A172 (cell line): ENCODE measurements at places on chromosomes 5 and 9.

DNA sequence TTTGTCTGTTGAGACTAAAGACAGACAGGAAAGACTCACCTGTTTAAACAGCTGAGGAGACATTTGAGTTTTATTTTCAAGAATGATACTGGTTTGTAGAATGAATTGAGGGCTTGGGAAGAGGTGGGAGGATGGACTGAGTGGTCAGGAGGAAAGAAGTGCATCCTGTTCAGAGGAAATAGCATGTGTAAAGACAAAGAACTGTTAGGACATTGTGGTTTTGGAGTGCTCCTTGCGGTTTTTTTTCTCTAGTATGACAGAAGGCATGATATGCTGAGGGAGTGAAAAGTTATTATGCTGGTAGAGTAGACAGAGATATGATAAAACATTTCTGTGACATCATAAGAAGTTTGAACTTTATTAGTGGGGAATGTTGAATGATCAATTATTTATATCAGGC, 270.7 kb upstream of the ELAVL2 start:
- peak; percentile 54 for DNase-seq

DNA sequence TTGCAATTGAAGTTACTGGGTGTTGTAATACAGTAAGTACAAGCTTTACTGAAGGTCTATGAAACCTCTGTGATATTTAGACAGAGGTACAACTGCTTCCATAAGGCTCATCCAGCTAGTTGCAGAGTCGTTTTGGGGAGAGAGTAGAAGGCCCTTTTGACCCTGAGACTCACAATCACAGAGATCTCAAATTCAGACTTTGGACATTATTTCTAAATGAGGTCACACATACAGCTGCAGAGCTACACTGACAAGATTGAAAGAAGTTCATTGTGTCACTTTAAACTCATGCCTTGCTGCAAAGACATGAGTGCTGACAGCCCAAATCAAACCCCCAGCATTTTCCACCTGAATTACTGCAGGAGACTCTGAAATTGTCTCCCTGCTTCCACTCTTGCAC, 205.9 kb upstream of the TMEM161B start:
- DNase-seq, result no peak

DNA sequence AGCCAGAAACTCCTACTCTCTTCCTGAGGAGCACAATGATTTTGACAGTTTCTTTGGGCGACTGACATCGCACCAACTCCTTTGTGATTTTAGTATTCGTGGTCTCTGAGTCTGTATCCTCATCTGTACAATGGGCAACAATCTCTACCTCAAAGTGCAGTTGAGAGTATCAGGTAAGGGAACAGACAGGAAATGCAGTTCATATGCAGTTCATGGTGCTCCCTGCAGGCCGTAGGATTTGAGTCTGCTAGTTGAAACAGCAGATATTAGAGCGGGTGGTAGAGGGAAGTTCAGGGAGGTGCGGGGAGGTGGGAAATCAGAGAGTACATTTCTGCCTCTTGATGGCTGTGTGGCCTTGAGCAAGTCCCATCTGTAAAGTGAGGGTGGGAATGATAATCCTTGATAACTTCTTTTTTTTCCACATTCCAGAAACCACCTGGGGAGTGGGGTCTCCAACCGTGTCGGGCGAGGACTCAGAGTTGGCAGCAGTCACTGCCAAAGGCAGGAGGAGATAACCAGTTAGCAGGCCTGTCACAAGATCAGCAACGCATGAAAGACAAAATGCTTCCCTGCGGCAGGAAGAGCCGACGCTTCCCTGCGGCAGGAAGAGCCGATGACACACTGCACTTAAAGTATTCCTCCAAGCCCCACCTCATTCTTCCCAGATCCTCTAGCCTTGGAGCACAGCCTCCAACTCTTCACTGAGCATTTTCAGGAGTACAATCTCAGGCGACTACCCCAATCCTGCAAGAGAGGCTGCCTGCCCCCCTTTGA, 6.0 kb upstream of the NEK6 start:
- peak; percentile 95 for DNase-seq

DNA sequence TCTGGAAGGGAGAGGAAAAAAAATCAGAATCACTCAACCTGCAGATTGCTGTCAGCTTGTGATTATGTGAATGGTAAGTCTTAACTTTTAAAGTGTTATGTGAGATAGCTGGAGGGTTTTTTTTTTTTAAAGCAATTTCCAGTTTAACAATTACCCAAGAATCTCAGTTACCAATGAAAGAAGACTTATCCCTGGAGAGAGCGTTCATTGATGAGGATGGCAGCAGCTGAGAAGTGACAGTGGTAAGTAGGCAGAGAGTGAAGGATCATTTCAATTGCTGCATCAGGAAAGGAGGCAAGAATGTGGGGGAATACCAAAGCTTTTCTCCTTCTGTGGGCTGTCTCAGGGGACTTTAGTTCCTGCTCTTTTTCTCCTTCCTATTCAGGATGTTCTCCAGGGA, 370.2 kb upstream of the C9orf72 start:
- DNase-seq, result no peak

- DNase-seq, result no peak
These were observed 339.6 kb upstream of the KIF2A start for GRCh38 chr5:61966296-61966955.

- peak; percentile 80 for DNase-seq
These were observed 67.1 kb downstream of the KLF4 start for GRCh38 chr9:107422189-107423185.

GRCh38 chr5:1824903-1825841, 24.0 kb downstream of the NDUFS6 start:
- DNase-seq, result no peak

DNA sequence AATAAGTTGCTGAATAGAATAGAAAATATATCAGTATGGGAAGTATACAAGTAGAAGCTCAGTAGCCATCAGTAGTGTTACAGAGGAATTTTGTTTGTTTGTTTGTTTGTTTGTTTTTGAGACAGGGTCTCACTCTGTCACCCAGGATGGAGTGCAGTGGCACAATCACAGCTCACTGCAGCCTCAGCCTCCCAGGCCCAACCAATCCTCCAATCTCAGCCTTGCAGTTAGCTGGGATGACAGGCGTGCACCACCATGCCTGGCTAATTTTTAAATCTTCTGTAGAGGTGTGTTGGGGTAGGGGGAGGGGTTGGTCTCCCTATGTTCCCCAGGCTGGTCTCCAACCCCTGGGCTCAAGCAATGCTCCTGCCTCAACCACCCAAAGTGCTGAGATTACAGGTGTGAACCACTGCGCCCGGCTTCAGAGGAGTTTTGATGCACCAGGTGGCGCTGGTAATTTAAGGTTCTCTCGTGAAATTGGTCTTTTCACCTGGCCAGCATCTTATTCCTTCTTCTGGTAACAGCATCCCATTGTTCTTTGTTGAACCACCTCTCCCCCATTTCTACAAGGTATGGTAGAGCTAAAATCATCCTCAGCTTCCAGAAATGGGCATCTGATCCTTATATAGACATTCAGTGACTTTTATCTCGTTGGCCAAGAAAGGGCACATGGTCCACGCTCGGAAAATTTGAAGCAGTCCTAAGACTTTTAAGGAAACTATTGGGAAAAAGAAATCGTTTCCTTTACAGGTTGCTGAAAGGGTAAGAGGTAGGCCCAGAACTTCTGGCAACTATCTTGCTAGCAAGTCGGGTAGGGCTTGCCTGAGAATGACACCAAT, 157.1 kb downstream of the ARRDC3 start:
- DNase-seq, result peak; percentile 56

DNA sequence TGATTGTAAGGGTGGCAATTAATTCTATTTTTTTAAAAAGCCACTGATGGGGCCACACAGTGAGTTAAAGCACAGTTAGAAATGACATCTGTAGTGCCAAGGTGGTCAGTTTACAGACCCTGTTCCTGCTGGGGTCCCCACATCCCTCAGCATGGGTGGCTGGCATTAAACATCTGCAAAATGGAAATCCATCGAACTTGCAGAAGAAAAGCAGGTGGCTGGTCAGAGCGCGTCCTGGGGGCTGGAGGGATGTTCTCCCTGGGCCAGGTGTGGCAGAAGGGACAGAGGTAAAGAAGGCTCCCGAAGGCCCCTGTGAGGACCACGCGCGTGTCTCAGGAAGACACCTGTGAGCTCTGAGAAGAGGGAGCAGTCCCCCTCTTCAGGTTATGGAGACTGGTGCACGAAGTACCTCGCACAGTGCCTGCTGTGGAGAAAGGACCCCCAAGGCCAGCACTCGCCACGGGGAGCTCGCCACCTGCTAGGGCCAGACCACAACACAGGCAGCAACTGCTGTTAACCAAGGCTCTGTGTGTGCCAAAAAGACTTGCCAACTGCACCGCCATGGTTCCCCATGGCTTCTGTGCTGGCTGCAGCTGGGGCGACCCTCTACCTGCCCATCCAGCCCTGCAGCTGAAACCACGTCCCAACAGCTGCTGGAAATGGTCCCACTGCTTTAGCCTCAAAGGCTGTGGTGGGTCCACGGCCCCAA, 65.2 kb downstream of the RASGEF1C start:
- no peak for DNase-seq

- DNase-seq, result no peak
These were observed 293.7 kb downstream of the KIF4B start for GRCh38 chr5:155307229-155307628.

DNA sequence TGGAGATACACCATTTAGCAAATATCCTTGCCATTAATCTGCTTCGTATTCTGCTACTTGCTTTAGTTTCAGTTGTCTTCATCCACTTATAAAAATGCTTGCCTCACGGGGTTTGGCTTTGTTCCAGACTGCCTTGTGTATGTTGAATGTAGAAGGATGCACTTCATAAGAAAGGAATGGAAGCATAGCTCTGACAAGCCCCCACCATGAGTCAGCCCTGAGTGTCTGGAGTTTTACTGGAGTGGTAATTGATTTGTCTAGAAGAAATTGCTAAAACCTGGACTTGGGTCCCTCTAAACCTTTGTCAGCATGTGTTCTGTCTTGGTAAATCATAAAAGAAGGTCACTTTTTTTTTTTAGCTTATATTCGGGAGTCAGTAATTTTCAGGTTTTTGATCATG, 4.6 kb downstream of the TEX48 start:
- DNase-seq, result peak; percentile 94

DNA sequence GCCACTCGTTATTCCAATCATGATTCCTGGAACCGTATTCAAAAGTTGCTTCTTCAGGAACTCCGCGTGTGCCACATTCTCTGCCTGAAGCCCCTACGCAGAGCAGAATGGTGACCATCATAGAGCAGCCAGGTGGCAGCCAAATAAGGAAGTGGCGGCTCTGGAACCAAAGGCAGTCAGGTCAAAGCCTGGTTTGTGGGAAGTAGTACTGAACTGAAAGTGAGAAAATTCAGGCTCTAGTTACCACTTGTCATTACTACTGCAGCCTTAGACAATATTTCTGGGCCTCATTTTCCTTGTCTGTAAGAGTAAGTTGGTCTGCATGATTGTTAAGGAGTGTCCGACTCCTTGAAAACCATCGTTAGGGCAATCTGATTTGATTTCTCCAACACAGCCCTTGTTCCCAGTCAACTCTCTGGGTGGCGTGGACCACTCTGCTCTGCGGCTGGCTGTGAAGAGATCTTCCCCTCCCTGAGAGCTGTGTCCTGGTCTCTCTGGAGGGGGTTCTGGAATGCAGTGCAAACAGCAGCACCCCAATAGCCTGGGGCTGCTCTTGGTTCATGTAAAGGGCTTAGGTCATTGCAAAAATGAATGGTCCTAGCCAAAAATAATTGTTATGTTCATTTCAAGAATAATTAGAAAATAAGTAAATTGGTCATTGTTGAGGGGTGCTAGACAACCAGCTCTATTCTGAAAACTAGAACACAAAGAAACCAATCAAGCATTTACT, 102.4 kb downstream of the MED27 start:
- no peak for DNase-seq

DNA sequence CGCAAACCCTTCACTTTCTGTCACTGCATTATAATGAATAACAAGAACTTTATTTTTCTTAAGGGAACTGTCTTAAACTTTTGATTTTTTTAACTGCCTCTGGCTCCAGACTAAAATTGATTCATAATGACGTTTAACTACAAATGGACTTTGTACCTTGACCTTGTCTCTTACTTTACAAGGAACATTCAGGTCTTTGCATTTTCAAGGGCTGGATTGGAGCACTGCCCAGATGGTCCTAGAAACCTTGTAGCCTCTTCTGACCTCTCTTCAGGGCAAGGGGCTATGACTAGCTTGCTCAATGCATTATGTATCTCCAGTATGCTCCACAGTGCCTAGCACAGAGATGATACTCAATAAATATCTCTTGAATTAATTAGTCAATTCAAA, 612.6 kb upstream of the CLINT1 start:
- DNase-seq, result no peak

- no peak for DNase-seq
These were observed 649 bp upstream of the GLE1 start for GRCh38 chr9:128503870-128504269.

DNA sequence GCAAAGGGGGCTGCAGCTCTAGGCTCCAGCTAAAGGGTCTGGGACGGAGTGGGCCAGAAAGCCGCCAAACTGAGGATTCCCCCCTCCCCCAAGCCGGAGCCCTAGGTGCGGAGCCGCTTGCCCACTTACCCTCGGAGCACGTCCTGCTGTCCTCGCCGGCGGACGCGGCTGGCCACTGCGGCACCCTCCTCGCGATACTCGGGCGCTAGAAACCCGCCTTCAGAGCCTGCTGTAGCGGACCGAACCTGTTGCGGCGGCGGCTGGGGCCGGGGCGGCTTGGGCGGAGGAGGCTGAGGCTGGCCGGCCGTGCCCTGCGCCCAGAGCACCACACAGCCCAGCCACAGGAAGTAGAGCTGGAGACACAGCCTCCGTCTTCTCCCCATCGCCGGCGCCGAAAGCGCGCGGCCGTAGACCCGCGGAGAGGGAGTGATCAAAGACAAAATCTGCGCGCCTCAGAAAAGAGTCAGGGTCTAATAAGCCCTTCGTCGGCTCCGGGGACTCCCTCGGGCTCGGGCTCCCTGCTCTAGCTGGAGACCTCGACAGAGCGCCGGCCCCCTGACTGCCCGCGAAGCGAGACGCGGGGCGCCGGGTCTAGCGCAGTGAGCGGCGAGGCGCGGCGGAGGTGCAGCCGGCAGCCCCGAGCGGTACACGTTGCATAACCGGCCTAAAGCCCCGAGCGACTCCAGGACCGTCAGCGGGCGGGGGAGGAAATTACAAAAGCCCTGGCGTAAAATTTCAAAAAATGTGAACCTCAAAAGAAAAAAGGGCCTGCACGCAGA, 635 bp downstream of the FBN2 start:
- no peak for DNase-seq

- no peak for DNase-seq
These were observed 199.1 kb downstream of the PDE4D start for GRCh38 chr5:59694411-59694810.

DNA sequence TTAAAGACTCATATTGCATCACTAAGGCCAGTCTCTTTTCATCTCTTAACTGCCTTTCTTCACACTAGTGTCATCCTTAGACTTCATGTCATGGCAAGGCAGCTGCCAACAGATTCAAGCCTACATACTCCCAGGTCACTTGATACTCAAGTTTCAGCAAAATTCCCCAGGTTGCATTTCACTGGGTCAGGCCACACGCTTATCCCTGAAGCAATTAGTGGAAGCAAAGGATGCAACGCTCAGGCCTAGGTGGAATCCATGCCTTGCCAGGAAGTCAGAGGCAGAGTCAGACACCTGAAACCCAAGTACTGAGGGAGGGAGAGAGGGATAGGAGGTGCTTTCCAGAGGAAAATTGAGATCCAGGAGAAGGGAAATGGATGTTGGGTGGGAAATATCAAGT, 28.9 kb downstream of the YIPF5 start:
- DNase-seq, result no peak

- no peak for DNase-seq
These were observed 191.7 kb downstream of the AOPEP start for GRCh38 chr9:94918038-94918753.

- peak; percentile 99 for DNase-seq
These were observed 10.1 kb downstream of the LHFPL2 start for GRCh38 chr5:78638423-78638822.
